Activated naive CD4-positive, alpha-beta T cell treated with anti-CD3 and anti-CD28 coated beads, Interleukin-2, amount 50 U/mL, for 72 hours (primary cell): ENCODE measurements at places on chromosomes 5 and 9.

GRCh38 chr5:142011572-142012185, 1.1 kb downstream of the GNPDA1 start:
- DNase-seq = no peak

DNA sequence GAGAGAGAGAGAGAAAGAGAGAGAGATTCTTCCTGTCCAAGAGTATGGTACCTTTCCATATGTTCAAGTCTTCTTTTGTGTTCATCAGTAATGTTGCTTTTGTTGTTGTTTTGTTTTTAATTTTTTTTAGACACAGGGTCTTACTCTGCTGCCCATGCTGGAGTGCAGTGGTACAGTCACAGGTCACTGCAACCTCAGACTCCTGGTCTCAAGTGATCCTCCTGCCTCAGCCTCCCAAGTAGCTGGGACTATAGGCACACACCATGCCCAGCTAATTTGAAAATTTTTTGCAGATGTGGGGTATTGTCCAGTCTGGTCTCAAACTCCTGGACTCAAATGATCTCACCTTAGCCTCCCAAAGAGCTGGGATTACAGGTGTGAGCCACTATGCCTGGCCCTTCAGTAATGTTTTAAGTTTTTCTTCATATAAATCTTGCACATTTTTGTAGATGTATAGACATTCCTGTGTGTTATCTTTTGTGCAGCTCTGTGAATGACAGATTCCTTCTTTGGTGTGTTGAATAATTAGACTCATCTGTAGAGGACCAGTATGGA, 36.3 kb downstream of the ZNF483 start:
- no peak for DNase-seq

- no peak for DNase-seq
Measured at GRCh38 chr9:136309101-136309801, 5.4 kb upstream of the CCDC187 start.

- no peak for DNase-seq
Measured at GRCh38 chr5:96292582-96293247, 140.3 kb downstream of the PCSK1 start.

GRCh38 chr5:151537044-151537443, 54.1 kb downstream of the FAT2 start:
- DNase-seq = no peak

DNA sequence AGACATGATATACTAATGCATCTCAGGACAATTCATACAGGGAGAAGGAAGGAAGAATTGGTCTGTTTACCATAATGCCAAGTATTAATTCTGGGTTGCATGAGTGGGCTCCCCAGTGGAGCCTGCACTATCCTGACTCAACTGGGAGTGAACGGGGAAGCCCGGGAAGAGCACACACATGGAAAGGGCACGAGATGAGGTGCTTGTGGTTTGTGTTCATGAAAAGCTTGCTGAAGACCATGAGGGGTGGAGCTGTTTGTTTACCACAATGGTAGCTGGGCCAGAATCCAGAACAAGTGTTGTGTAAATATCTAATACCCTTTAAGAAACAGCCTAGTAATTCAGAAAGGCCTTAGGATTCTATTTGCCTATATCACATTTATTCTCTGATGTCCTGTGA, 44.6 kb downstream of the POC5 start:
- no peak for DNase-seq

DNA sequence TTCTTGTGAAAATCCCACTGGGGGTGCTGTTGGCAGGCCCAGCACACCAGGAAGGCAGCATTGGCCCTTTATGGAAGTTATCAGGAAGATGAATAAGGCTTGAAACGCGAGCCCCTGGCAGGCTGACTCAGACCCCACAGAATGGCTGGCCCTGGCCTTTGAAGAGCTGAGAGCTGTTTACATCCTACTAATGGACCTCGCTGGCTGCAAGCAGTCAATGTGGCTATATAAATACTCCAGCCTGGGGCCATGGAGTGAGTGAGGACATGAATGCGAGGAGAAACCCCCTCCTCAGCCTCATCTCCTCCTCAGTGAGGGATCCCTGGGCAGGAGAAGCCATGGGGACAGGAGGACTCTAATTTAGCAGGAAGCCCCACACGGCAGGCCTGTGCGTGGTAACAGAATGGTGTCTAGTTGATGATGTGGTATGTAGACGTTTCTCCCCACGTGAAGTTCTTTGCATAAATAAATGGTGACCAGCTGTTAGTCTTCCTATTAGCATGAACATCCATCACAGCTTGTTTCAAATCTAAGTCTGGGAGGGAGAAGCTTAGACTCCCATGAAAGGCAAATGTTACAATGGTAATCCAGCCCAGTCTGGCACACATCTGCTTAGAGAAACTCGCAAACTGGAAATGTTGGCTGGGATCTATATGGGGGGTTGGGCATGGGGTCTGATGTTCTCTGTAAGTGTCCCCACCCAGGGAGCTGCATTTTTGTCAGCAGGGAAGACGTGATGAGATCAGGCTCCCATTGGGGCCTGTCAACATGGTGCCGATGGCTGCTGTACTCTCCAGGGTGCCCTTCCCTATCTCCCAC, 175.1 kb upstream of the PITX1 start:
- no peak for DNase-seq

DNA sequence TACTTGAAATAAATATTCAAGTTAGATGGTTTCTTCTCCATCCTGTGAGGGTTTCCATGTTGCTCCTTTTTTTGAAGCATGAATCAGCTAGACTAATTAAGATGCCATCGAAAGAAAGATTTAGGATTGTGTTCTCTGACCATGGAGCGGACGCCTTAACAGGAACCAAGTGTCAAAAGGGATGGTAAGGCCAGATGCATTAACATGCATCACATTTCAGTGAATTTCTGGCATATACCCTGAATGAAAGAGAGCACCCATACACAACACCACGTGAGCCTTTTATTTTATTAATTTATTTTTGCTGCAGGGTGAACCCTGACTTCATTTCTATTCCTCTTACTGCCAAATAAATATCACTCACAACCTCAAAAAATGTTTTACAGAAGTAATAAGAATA, 1045.3 kb upstream of the ARRDC3 start:
- DNase-seq = no peak

- no peak for DNase-seq
Measured at GRCh38 chr9:8179381-8180053, 379.9 kb upstream of the DMAC1 start.

DNA sequence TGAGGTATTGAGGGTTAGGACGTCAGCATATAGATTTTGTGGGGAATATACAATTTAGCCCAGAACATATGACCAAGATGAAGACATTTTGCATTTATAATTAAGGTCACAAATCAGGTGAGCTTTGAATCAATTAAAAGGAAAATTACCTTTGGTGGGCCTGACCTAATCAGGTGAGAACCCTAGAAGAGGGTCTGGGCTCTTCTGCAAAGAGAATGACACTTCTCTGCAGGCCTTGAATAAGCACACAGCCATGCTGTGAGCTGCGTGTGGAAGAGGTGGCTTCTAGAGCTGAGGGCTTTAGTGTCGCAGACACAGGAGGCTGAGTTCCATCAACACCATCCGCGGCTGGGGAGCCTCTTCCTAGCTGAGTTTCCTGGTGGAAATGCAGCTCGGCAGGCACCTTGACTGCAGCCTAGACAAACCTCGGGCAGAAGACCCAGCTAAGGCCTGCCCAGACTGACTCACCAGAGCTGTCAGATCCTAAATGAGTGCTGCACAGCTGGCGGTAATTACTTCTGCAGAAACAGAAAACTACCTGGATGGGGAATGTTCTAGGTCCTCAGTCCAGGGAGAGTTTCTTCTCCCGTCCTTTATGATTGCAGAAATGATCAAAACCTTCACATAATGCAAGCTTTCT, 287.5 kb upstream of the IRX1 start:
- no peak for DNase-seq
